ENCODE measurements at places on chromosomes 16 and 17.

- peak; percentile 49 for DNase-seq
Observed at GRCh38 chr17:46266656-46267544, 28.0 kb upstream of the LRRC37A start.

DNA sequence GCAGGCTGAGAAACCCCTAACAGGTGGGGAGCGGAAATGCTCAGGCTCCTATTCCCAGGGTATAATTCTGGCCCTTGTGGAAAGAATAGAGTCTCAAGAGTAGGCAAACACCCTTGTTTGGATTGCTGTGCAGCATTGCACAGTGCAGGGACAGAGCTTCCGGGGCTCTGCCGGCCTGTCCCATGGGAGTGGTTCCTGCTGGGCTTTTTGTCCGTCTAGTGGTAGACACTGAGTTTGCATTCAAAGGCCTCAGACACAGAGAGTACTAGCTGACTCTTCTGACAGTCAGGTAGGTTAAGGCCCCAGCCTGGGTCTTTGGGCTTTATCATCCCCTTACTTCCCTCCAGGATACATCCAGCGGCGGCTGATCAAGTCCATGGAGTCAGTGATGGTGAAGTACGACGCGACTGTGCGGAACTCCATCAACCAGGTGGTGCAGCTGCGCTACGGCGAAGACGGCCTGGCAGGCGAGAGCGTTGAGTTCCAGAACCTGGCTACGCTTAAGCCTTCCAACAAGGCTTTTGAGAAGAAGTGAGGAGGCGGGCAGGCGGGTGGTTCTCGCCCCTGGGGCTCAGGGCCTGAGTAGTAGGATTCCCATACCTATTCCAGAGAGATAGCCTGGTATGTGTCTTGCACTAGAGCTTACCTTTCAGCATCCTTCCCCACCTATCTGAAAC is 18.1 kb downstream of the POLR2A start:
- no peak for DNase-seq

- no peak for DNase-seq
Observed at GRCh38 chr17:1011138-1011537, 14.2 kb downstream of the TIMM22 start.

GRCh38 chr16:61098505-61098904 is 937.7 kb downstream of the CDH8 start:
- DNase-seq, result no peak

GRCh38 chr16:24969071-24969470 is 46.1 kb downstream of the ARHGAP17 start:
- no peak for DNase-seq

GRCh38 chr16:1090620-1091587 is 5.1 kb downstream of the C1QTNF8 start:
- no peak for DNase-seq

DNA sequence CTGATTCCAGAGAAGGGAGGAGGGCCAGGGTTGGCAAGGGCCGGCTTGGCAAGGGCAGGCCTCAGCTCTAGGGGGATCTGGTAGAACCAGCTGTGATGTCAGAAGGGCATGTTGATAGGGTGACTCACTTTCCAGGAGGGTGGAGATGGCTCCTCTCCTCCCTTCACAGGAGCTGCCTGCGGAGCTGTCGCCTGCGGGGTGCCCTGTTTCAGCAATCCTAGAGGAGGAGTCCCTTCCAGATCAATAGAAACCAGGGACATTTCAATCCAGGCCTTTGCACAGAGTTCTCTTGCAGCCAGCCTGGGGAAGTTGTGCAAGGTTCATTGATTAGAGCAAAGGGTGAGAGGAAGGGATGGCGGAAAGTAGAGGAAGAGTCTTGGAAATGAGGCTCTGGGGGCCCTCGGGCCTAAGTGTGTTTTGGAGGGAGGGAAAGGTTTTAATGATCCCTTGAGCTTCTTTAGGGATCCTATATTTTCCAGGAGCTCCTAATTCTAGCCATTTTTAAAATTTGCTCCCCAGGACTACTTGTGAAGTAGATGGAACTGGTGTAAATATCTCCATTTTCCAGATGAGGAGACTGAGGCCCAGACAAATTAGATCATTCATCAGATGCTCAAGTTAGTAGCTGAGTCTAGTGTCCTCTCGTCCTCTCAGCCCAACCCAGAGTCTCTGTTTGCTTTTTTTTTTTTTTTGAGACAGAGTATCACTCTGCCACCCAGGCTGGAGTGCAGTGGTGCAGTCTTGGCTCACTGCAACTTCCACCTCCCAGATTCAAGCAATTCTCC is 24.8 kb upstream of the CSNK2A2 start:
- DNase-seq, result no peak

DNA sequence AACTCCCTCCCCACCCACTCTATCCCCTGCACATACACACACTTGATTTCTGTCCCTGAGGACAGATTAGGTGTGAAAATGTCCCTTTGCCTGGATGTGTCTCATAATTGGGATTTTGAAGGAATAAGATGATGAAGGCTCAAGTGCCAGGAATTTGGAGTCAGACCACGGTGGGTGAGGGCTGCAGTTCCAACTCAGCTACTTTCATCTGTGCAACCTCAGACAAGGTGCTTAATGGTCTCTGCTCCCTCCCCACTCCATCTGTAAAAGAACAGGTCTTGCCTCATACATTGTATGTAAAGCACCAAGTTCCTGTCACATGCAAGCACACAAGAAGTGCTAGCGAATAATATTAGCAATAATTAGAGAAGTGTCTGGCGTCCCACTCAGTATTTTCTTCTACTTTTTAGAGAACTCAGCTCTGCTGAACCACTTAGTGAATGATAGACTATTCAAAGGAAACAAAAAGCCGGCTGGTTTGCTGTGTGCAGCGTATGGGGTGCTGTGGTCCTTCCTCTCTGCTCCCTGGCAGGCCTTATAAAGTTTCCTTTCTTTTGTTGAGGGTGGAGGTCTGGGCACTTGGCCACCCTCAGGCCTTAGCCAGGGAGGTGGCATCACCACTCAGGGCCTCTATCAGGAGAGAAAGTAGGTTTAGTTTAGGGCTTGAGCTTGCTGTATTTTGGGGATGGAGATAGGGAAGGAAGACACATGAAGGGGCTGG is 6.4 kb downstream of the TBX4 start:
- DNase-seq, result no peak

Measured in AG09319 (cell line).